NCI-H1105 (cell line): ENCODE measurements at places on chromosomes 7 and 10.

GRCh38 chr10:13920031-13920430 is 333.3 kb downstream of the PRPF18 start:
- DNase-seq, result no peak

DNA sequence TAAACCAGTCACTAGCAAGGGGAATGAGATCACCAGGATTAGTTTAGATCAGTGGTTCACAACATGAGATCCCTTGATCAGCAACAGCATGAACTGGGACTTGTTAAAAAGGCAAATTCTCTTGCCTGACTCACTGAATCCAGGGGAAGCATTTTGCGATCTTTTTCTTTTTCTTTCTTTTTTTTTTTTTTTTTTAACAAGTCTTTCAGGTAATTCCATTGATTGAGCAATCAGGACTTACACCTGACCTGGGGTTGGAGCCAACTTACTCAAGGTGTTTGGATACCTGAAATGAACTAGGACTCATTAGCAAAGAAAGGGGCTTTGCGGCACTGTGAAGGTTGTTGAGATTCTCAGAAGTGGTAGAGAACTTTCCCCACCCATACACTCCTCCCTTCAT is 47.1 kb upstream of the PRR15 start:
- DNase-seq, result no peak

DNA sequence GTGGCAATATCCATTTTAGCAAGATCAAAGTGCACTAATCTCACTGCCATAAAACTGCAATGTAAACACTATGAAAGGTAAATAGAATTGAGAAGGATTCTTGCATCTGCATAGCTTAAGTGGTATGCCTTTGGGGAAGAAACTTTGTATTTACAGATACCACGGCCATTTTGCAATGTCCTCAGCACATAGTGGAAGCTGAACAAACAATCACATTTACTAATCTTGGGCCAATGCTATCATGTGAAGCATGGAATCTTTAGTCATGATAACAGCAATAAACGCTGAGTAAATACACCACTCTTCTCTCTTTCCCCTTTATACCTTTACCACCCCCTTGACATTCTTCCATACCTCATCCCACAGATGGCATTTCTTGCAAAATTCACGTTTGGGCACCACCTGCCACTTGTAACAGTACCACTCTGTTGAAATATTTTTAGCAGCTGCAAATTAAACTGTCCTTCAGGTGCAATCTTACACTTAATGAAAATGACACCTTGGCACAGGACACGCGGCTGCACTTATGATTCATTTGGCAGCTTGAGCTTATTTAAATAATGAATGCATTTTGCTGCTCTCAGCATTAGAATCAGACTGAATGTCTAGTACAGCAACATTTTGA is 171.8 kb downstream of the SEMA3A start:
- peak; percentile 81 for DNase-seq

DNA sequence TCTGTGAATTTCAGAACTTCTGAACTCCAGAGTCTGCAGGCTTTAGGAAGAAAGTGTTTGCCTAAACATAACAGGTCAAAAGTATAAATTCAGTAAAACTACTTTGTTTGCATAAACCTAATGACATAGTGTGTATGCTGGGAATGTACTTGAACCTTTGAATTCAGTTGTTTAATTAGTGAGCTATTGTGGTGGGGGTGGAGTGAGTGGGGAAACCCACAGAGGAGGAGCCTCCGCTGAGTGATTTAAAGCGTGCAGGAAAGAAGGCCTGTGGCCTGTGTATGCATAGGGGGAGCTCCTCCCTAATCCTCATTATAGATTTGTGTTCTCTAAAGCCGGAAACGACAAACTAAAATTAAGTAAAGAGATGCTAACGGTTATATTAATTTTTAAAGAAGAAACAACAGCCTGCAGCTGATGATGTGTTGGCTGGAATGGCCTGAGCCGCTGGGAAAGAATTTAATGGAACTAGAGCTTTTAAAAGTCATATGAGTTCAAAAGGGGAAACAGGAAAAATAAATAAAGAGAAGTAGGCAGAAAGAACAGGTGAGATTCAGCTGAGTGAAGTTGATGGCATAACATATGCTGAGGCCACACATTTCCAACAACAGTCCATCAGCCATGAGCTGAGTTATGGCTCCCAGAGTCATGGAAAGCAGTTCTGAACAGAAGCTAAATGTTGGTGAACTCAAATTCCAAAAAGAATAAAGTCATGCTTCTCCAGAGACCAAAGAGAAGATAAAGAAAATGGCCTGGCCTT is 595.0 kb downstream of the GRM8 start:
- DNase-seq, result no peak

DNA sequence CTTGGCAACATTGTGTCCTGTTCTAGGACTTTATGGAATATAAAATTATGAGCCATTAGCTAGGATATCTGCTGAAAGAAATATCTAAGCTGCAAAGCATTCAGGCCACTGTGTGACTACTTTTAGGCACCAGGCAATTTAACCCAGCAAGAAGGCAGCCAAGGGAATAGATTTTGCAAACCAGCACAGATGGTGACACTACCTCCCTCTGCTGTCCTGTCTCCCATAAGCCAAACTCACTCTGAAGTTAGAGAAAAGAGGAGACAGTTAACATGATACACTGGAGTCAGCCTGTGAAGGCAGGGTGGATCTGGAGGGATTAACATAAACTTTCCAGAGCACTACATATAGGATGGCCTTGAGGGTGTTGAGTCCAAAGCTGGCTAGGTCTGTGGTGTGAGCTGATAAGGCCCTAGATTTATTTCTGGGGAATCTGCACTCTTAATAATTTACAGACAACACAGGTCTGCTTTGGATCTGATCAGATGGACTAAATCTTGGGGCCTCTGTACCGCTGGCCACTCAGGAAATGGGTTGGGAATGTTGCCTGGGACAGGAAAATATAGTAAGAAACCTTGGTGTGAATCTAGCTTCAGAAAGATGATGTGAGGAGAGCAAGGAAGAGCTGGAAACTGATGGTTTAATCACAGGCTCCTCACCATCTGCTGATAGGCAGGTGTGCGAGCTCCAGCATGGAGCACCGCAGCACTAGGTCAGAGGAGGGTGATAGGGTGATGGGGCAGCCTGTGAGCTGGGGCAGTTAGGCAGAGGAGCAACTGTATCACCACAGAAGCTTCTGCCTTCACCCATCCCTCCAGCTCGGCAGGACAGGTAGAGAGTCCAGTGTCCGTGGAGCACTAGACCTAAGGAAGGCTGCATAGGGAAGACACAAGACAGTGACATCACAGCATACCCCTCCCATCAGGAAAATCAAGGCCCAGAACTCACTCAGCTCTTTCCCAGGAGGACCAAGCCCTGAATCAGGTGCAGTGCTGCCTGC is 229.9 kb upstream of the PRSS1 start:
- DNase-seq, result no peak

DNA sequence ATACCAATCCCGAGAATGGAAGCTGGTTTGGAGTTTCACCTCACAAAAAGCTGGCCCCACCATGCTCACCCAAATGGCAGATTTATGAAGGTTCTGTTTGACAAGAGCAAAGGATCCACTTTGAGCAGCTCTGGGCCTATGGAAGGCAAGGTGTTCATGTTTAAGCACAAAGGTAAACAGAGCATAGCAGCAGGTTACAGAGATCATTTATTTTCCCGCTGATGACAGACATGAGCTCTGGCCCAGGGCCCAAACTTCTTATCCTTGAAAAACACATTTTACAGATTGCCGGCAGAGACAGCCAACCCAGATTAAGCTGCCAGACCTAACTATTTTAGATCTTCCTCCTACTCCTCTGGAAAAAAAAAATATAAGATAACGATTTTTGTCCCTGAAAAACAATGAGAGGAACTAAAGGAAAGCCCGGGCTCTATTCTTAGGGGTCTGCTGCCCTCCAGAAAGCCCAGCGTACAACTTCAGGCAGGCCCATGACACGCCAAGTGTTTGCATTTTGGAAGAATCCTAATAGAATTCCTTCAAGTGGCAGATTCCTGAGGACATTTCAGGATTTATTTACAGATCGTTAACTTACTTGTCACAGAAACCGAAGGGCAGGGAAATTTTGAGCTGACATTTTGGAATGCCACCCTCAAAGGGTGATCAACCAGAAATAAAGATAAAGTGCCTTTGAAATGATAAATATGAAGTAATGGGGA is 40.0 kb downstream of the SYPL1 start:
- DNase-seq, result peak; percentile 80

DNA sequence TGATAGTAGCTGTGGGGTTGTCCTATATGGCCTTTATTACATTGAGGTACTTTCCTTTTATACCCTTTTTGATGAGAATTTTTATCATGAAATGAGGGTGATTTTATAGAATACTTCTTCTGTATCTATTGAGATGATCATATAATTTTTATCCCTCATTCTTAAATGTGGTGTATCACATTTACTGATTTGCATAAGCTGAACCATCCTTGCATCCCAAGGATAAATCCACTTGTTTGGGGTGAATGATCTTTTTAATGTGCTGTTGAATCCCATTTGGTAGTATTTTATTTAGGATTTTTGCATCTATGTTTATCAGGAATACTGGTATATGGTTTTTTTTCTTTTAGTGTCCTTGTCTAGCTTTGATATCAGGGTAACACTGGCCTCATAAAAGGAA is 84.5 kb upstream of the IL6 start:
- DNase-seq, result no peak

DNA sequence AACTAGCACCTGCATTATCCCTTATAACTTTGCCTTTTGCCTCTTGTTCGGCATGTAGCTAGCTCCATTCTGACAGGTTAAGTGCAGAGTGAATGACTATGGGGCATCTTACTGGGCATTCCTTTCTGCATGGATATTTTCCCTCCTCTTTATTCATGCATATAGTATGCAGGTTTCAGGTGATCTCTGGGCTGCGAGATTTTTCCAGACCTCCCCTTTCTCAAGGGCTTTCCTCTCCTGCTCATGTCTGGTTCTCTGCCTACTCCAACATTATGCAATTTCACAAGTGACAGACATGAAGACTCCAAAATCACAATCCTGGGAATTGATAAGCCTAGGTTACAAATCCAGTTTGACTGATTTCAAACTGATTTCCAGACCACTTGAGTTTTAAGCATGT is 503.8 kb downstream of the NXPH1 start:
- DNase-seq, result no peak

DNA sequence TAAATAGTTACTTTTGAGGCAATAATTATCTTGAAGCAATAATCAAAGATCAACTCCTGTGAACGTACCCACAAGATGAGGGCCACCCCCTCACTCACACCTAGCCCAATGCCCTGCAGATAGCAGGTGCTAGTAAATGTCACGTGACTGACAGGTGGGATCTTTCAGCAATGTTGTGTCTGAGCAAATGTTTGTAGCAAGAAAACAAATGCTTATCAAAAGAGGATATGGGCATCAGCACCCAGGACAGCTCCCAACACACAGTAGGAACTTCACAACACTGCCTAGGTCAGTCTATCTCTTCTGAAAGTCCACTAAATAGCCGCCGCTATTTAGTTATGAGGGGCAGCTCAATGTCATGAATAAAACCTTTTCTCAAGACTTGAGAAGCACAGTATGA is 120.8 kb upstream of the PDLIM1 start:
- DNase-seq, result no peak

GRCh38 chr7:128783143-128783861 is 7.7 kb upstream of the OPN1SW start:
- DNase-seq, result no peak

- DNase-seq, result no peak
These were observed 37.5 kb downstream of the GDI2 start for GRCh38 chr10:5775685-5776084.

DNA sequence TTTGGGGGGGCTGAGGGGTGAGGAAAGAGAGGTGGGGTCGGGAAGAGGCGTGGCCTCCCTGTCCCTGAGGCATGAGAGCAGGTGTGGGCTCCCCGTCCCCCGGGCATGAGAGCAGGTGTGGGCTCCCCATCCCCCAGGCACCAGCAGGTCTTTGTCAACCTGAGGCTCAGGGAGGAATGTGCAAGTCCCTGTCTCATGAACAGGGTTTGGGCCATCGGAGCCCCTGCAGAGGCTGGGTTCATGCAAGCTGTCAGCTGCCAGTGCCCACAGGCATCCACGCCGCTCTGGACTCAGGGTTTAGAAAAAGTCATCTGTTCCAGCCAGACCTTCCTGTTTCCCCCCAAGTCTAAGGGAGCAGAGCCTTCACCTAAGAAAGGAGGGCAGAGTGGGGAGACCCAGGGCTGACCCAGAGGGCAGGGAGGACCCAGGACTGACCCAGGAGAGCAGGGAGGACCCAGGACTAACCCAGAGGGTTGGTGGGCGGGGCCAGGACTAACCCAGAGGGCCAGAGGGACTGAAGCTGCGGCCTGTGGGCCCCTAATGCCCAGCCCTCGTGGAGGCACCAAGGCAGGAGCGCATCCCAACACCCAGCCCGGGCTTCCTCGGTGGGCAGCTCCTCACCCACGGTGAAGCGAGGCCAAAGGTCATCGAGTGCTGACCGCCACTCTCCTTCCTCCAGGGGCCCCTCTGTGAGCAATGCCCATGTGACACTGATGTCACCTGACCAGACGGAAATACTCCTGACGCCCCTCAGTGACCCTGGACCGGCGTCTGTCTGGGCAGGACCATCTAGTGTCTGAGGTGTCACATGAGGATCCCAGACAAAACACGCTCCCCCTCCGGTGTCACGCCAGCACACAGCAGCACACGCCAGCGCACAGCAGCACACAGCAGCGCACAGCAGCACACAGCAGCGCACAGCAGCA is 28.9 kb upstream of the GPR146 start:
- DNase-seq, result no peak

- no peak for DNase-seq
These were observed 18.4 kb downstream of the PPIA start for GRCh38 chr7:44814919-44815318.

GRCh38 chr10:58989486-58990039 is 186.9 kb upstream of the PHYHIPL start:
- DNase-seq, result no peak

- no peak for DNase-seq
These were observed 96.7 kb upstream of the LAMB4 start for GRCh38 chr7:108226816-108227299.

- DNase-seq, result no peak
These were observed 45.1 kb upstream of the GSAP start for GRCh38 chr7:77461246-77461645.

- DNase-seq, result no peak
These were observed 3.7 kb downstream of the LRRC4 start for GRCh38 chr7:128027485-128027980.
